ENCODE measurements at places on chromosomes 4 and X.

- DNase-seq, result no peak
Observed at GRCh38 chrX:6506444-6506843, 28.5 kb downstream of the VCX3A start.

GRCh38 chr4:52201715-52202114 lies 150.6 kb downstream of the SPATA18 start:
- no peak for DNase-seq

DNA sequence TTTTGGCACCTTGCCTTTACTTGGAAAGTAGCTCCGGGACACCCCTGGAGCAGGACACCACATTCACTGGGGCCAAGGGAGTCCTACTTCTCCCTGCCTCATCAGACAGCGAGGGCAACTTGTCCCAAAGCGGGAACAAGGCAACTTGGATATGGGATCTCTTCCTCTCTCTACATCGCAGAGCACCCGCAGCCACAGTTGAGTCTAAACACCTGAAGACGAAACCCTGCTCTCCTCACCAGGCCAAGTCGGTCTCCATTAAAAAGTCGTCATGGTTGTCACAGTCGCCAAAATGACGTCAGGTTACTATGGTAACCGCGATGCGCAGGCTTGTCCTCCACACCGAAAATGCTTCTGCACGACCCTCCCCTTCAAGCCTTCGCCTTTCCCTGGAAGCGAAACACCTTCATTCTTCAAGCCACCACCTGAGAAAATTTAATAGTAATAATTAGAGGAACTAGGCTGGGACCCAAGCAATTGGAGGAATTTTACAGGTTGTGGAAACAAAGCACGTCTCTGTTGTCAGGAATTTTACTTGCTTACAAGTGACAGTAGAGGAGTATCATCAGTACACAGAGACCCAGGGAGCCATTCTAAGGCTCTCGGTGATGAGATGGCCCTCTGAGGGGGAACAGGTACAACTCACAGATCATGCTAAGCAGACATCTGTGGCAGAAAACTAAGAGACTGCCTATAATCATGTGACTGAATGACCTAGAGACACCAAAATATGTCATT lies 30.5 kb upstream of the TCEAL4 start:
- DNase-seq, result peak; percentile 42

- DNase-seq, result no peak
Observed at GRCh38 chr4:97643179-97643578, 500.1 kb downstream of the STPG2 start.

GRCh38 chrX:7263961-7264360 lies 116.0 kb upstream of the PUDP start:
- DNase-seq, result no peak

- no peak for DNase-seq
Observed at GRCh38 chr4:89294573-89295269, 12.9 kb downstream of the GPRIN3 start.

- DNase-seq, result no peak
Observed at GRCh38 chr4:114146947-114147618, 167.6 kb upstream of the ARSJ start.

DNA sequence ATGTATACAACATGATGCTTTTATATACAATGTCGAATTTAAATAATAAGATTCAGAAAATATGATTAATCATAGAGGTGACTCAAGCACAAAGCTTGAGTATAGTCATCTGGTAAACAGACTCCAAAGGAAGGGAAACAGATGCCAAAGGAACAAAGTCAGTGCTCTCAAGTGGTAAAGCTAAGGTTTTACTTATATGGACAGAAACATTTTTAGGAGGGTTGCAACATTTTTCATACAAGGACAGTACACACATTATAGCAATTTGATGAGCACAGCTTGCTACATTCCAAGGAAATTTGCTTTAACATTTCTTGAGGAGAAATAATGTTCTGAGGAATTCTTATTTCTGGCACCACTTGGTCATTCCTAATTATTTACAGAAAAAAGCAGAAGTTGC lies 333.4 kb upstream of the AADAT start:
- DNase-seq, result no peak

- DNase-seq, result no peak
Observed at GRCh38 chrX:12949205-12949926, 25.5 kb upstream of the TMSB4X start.

DNA sequence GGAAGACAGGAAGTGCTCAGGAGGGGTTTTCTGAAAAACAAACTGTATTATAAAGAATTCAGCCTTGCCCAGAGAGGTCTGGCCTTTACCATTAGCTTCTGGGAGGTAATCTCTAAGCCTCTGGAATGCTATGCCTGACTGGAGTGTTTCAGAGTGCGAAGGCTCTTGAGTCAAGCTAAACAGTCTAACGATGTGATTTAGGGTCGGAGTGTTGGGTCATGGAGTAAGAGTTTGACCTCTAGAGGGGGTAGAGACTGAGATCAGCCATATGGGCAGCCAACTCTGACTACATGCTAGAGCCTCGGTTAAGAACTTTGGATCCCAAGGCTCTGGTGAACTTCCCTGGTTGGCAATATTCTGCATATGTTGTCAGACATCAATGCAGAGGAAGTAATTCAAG lies 15.0 kb downstream of the BOD1L1 start:
- no peak for DNase-seq

DNA sequence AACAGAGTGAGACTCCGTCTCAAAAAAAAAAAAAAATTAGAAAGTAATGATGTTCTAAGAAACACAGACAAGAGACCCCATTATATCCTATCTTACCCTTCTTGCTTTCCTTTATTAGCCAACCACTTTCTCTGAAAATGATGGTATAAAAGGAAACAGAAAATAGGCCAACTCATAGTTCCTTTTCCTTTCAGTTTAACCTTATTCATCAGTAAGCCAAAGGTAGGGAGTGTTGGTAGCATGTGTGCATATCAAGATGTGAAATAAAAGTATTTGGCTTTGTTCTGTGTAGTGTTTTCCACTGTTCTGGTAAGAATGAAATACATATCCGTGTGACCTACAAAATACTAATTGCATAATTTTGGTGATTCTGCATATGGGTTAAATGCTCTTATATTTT lies 266.6 kb downstream of the ZNF674 start:
- no peak for DNase-seq

DNA sequence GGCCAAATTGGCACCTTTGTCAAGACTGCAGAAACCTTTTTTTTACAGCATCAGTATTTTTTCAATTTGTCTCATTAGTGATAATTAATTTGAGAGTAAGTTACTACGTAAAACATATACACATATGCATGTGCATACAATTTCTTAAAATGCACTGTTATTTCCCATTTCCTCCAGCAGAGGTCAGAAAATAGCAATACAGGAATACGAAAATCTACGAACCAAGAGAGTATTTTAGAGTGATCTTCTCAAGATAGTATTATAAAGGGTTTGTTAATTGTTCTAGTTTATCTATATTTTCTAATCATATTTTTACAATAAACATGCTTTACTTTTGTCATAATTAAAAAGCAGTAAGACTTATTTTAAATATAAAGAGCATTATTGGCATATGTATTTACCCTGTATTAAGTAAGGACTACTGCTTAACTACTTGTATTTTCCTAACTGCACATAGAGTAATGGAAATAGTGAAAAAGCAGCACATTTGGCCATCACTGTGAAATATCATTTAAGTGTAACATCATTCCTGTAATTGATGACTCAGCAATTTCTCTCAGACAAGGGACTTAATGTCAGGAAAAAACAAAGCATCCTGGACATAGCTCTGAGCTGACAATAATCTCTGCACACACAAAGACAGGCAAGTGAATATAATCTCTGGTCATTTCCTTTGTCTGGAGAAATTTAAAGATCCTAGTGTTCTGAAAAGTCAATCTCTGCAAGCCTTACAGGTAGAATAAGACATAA lies 45.6 kb downstream of the MAOB start:
- no peak for DNase-seq
